ENCODE measurements at places on chromosomes 12 and 14.

- DNase-seq: no peak
Observed at GRCh38 chr12:82414926-82415325, 56.6 kb downstream of the METTL25 start.

DNA sequence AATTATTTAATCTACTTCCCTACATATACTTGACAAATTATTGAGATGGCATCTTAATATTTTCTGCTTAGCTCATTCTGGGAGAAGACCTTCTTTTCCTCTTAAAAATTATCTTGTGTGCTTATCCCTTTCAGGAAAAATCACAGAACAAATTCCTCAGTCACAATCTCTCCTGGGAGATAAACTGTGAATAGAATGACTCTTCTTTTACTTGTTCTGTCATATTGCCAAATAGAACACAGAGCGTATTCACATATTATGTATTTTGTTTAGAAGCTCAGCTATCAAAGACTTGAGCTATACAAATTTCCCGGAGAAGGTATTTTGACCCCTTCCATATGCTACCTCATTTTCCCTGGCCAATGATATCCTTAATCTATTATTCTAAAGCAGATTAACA lies 146.7 kb downstream of the TMEM117 start:
- DNase-seq: no peak

DNA sequence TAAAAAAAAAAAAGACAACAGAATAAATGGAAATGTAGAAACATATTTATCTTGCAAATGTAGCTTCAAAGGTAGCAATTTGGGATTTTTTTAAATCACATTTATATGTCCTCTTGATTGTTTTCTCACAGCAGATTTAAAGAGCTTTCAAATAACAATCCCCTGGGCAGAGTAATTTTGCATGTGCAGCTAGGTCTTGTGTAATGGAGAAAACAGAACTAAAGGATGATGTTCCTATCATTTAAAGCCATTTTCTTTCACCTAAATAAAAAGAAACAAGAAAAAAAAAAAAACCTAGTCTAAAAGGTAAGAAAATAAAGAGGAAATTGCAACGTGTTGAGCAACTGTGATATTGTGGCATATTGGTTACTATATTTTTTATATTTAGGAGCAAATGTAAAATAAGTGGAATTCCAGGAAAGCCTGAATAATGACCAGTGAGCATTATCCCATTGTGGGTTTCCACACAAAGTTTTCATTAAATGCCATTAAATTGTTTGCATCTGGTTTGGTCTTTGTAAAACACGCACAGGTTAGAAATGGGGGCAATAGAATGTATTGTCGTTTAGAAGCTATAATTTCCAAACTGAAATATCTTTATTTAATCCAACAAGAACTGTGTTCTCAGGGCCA lies 215.6 kb downstream of the SLC6A15 start:
- DNase-seq: no peak

DNA sequence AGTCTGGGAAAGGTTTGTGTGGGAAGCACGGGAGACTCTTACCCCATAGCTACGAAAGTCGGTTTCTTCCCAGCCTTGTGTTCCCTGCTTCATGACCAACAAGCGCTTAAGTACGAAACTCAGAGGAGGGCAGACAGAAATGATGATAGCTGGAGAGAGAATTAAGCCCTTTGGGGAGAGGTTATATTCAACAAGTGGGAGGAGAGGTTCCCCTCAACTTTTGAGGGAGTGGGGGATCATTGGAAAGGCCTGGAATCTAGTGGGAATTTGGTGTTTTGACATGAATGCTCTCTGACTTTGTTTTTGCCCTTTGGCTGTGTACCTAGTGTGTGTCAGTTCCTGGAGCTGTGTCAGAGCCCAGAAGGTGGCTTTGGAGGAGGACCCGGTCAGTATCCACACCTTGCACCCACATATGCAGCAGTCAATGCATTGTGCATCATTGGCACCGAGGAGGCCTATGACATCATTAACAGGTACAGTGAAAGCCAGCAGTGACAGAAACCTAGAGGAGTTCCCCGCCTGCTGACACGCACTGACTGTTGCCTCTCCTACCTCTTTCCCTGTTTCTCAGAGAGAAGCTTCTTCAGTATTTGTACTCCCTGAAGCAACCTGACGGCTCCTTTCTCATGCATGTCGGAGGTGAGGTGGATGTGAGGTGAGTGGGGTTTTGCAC lies 40.6 kb downstream of the FNTB start:
- no peak for DNase-seq

DNA sequence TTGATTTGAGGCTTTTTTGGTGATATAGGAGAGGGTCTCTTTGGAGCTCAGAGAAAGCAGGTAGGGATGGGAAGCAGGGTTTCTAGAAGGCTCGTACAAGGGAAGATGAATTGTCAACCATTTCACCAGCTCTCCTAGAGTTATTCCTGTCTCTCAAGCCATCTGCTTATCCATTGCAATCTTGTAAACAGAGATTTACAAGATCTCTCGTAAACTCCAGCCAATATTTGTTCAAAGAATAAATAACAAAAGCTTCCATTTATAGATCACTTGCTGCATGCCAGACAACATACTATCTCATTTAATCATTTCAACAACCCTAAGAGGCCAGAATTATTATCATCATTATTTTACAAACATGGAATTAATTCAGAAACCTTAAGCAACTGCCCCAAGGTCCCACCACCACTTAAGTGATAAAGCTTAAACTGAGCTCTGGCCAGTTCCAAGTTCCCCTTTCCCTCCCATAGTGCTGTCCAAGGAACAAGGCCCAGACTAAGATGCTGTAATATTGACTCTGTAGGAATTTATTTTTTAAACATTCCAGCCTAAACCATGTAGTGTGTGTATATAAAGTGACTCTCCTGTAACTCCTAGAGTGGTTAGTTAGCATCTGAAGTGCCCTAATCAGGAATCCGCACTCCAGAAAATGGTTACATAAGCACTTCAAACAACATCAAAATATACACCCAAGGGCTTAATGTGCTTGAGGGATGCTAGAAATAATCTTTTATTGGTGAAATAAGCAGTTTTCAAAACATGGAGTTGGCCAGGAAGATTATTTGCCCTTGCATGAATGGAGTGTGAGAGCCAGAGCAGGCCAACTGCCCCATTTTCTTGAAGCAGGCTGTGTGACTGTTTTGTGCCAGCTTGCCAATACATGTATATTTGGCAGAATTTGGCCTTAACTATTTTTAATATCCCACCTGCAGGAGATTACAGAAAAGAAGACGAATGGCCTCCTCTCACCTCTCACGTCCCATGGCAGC lies 2.8 kb upstream of the PLEKHH1 start:
- DNase-seq: no peak

DNA sequence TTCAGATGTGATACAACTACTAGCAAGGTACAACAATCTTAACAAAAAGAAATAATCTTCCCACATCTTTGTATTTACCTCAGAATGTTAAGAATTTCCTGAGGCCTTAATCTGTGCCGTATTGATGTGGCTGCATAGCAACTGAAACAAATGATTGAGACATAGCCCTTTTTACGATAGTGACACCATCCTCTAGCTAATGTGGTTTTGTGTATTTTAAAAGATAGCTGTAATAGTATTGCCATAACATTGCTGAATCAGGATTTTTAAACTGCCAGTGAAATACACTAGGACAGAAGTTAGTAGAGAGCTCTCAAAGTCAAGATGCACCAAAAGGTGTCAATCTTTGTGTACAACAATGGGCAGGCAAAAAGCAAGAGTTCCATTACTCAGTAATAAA lies 11.9 kb downstream of the NPAS3 start:
- DNase-seq: no peak

- DNase-seq: peak; percentile 81
Observed at GRCh38 chr12:121443193-121443870, 43.4 kb downstream of the RNF34 start.

GRCh38 chr12:51760231-51760630 lies 88.3 kb downstream of the FIGNL2 start:
- DNase-seq: no peak

DNA sequence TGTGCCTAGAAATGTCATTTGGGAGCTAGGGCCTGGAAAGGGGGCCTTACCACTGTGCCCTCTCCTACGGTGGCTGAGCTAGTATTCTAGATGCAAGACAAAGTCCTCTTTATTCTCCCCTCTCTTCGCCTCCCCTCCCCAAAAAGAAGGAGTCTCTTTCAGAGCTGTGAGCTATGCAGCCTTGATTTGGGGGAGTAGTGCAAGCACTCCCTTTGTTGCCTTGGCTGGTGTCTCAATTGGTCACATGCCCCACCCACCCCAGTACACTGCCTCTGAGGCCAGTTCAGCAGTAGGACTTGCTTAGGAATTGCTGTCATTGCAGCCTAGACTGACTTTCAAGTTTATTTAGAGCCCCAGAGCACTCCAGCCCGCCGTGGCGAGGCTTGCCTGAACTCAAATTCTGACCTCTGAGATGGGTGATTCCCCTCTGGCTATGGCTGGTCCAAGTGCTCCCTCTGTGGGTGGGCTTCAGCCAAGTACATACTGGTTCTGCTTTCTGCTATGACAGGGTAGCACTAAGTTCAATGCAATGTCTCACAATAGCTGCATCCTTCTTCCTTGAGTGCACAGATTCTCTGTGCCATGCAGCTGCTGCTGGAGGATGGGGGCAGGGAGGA lies 37.0 kb upstream of the FBXO33 start:
- DNase-seq: peak; percentile 50

DNA sequence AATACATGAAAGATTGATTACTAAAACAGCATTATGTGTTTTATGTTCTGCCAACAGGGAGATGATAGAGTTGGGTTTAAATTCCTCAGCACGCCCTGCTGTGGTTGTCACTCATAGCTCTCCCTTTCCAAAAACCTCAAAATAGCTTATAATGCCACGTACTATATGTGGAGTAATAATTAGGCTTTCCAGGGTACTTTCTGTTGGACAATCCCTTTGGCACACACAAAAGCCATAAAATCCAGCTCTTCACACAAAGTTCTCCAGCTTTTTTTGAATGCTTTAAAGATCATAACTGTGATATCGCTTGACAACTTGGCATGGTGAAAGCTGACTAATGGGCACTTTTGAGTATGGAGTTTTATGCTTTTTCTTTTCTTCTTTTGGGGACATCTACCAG lies 145.3 kb upstream of the DCN start:
- no peak for DNase-seq

DNA sequence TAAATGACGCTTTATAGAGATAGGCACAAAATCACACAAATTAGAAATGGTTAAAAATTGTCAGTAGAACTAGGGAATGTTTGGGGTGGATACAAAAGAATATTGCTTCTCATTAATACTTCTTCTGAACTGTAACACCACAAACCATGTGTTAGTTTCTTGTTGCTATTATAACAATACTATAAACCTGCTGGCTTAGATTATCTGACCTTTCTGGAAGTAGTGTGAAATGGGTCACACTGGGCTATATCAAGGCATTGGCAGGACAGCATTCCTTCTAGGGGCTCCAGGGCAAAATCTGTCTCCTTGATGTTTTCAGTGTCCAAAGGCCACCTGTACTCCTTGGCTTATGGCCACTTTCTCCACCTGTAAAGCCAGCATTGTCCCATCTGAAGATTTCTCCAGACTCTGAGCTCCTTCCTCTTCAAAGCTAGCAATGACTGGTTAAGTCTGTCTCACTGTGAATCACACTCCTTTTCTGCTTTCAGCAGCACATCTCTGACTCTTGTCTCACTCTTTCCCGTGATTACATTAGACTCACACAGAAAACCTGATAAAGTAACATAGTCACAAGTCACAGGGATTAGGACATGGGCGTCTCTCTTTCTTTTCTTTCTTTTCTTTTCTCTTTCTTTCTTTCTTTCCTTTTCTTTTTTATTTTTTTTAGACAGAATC lies 86.3 kb downstream of the SLC15A4 start:
- DNase-seq: no peak

- no peak for DNase-seq
Observed at GRCh38 chr12:55024575-55024974, 4.8 kb downstream of the NEUROD4 start.

GRCh38 chr14:77620222-77620870 lies 3.9 kb upstream of the SPTLC2 start:
- no peak for DNase-seq

DNA sequence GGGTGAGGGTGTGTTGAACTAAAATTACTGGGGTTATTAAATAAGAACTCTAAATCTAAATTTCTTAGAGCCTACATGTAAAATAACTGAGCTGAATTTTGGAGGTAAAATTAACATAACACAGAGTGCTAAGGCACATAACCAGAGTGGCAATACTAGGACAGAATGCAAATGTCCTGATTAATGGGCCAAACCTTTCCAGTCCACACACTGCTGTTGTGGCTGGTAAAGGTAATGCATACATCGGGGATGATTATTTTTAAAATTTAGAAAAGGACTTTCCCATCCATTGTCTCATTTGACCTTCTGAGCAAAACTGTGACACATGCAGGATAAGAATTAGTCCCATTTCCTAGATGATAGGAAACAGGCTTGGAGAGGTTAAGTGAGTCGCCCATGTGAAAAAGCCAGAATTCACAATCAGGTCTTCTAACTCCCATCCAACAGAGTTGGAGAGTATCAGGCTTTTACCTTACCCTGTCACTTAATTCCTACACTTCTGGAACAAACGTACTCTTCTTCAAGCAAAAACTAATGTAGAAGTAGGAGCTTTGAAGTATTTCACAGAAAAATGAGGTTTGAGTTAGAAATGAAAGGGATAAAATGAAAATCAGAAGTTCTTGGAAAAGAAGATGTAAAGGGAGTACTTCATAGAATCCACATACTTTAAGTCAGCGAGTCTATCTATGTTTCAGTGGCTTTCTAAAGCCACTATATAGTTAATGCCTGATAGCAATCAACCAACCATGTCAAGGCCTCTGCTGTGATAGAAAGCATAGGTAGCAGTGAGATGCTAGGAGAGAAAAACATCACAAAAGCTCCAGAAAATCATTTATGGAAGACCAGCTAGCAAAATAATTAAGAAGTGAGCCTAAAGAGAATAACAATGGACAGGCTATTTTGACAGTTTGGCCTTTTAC lies 334.9 kb upstream of the DIO2 start:
- DNase-seq: no peak

DNA sequence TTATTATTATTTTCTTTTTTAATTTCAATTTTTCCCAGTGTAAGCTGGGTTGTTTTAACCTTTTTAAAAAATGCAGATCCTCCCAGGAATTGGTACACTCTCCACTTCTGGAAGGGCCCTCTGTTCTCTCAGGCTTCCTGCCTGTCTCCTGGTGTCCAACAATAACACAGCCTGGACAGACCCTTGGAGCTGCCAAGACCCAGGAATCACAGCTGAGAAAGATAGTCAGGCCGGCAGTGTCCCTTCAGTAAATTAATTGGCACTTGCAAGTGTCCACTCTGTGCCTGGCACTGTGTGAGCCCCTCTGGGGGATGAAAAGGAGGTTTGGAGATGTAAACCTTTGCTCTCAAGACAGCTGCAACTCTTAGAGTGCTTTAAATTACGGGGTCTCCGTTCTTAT lies 113.3 kb downstream of the SMOC1 start:
- no peak for DNase-seq

DNA sequence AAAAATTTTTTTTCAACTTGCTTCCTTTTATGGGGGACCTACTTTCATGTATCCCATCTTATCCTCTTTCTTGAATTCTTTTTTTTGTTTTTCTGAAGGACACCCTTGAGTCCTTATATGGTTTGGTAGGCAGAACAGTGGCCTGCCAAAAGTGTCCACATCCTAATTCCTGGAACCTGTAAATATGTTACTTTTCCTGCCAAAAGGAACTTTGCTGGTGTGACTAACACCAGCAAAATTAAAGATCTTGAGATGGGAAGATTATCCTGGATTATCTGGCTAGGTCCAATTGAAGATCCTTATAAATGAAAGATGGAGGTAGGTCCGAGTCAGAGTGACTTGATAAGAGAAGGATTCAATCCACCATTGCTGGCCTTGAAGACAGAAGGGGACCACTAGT lies 5.3 kb downstream of the NUBPL start:
- no peak for DNase-seq

- no peak for DNase-seq
Observed at GRCh38 chr14:70908935-70909641, 1.8 kb downstream of the PCNX1 start.

GRCh38 chr14:39383026-39383660 lies 49.1 kb downstream of the FBXO33 start:
- no peak for DNase-seq
